Renal cortical epithelial cell (primary cell): ENCODE measurements at places on chromosomes 3 and 15.
A peak's percentile ranks its signal among the peaks of the same experiment; 100 is the strongest.

GRCh38 chr15:71526060-71526820 is 284.1 kb upstream of the NR2E3 start:
- DNase-seq = peak; percentile 76

DNA sequence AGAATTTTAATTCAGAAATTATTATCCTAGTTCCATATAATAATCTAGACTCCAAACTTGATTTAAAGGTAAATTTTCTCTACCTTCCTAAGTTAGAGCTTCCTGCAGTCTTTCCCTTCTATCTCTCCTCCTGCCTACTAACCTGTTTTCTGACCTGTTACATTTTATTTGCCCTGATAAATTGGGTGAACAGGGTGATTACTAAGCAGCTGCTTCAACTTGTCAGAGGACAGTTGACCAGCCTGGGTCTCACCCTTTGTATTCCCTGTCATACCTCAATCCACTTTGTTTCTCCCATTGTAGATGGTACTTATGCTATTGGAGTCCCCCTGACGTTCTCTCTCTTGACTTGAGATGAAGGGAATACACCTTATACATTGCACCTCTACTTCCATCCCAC is 28.4 kb upstream of the MYRIP start:
- no peak for DNase-seq

- DNase-seq = no peak
Measured at GRCh38 chr3:51932471-51933370, 9.0 kb downstream of the RRP9 start.

DNA sequence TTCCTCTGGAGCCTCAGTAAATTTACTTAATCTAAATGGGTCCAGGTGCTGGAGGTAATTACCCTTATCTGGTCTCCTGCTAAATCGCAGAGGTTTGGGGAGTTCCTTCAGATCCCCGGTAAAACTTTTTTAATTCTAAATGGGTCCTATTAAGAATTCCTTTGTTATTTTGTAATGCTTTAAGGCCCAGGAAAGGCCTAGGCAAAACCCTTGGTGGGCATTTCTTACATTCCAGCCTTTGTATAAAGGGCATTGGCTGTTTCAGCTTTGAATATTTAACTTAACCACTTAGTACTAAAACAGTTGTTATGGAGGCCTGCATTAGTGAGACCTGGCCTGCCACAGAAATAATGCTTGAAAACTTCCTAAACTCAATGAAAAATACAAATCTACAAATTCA is 14.9 kb upstream of the ZNF662 start:
- DNase-seq = peak; percentile 64

DNA sequence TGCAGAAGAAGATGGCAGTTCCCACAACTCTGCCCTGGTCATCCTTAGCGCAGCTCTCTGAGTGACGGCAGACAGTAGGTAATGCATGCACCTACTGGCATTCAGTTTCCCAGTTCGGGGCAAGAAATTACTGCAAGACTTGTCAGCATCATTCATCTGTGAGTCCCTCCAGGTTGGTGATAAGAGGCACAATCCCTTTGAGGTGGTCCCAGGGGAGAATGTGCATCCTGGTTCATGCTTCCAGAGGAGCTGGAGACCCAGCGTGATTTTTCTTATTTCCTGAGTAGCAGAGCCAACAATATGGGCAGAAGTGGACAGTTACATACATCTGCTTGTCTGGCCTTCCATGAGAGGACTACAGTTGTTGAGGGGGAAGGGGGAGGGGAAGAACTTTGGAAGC is 235.9 kb upstream of the BHLHE40 start:
- no peak for DNase-seq

DNA sequence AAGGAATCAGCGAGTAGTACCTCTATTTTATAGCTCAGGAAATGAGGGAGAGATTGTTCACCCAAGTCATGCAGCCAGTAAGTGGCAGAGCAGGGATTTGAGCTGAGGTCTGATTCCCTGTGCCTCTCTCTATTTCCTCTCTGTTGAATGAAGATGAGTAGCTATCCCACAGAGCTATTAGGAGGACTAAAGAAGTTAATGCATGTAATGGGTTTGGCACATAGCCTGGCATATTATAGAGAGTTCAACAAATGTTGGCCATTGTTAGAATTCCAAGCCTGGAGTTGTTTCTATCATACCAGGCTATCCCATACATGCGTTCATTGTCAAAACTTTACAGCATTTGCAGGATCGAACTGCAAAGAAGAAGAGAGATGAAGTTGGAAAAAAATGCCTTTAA is 21.8 kb upstream of the KLHL6 start:
- DNase-seq = no peak

- no peak for DNase-seq
Measured at GRCh38 chr3:16917980-16918682, 33.4 kb downstream of the PLCL2 start.

GRCh38 chr3:173930251-173930650 is 532.7 kb downstream of the NLGN1 start:
- no peak for DNase-seq

GRCh38 chr3:30505866-30506520 is 100.4 kb upstream of the TGFBR2 start:
- DNase-seq = no peak

GRCh38 chr3:136818769-136819391 is at the start of gene SLC35G2:
TSS of gene SLC35G2 (plus strand) at chr3:136819126. CDS start at chr3:136854461, 35,335 bp downstream.
- peak; percentile 22 for DNase-seq

DNA sequence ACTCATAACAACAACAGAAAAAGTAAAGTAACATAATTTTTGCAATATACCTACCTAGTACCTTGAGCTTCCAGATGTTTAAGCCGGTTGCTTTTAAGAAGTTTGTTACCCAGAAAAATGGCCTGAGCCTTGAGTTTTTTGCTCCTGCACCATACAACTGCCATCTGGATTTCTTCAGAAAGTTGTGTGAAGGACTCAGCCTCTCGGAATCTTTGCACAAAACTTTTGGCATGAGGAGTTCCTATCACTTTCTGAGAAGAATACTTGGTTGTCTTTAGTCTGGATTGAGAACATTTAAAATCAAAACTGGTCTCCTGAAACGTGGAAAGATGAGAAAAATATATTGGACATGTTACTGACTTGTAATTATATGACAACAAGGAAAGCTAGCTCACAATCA is 17.3 kb downstream of the GTPBP8 start:
- no peak for DNase-seq

DNA sequence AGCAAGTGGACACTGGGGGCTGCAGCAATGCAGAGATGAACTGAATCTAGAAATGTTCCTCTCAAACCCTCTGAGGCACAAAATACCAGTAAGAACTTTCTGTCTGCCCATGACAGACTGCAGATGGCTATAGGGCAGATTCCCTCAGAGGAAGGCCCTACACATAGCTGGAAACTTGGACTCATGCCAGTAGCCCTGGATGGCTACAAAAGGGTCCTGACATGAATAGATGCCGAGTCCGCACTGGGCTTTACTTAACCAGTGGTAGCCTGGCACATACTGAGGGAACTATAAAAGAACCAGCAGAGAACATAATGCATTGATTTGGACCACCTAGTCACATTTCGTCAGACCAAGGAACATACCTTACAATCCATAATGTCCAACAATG is 66.7 kb downstream of the C3orf80 start:
- no peak for DNase-seq

GRCh38 chr15:93644595-93644994 is 555.6 kb upstream of the RGMA start:
- no peak for DNase-seq

DNA sequence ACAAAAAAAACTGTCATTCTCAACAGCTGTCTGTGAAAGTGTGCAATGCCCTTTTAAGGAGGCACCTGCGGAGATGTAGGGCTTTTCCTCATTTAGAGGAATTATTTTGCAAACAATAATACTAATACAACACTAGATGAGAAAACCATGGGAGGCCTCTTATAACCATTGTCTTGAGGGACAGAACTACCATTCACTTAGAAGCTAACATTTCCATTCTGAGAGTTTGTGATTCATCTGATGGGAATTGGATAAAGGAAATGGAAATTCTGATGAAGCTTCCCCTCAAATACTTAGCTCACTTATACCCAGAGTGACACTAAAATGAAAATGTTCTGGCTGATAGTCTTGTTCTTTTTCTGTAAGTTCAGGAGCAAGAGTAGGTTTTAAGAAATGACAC is 147.7 kb downstream of the CADPS start:
- no peak for DNase-seq

DNA sequence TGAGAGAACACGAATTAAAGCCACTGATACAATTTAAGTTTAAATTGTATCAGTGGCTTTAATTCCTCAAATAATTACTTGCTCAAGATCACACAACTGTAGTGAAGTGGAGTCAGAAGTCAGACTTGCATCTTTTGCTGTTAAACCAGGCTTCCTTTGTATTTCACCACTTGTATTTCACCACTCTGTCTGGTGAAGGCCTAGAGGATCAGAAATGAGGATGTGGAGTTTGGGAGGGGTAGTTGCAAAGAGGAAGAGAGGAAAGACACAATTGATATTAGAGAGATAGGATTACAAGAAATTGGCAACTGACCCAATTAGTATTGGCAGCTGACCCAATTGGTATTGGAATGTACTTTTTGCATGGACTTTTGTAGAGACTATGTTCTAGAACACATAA is 288.1 kb upstream of the GPR149 start:
- DNase-seq = no peak

GRCh38 chr3:146577662-146578061 is 27.5 kb downstream of the PLSCR5 start:
- DNase-seq = peak; percentile 75

DNA sequence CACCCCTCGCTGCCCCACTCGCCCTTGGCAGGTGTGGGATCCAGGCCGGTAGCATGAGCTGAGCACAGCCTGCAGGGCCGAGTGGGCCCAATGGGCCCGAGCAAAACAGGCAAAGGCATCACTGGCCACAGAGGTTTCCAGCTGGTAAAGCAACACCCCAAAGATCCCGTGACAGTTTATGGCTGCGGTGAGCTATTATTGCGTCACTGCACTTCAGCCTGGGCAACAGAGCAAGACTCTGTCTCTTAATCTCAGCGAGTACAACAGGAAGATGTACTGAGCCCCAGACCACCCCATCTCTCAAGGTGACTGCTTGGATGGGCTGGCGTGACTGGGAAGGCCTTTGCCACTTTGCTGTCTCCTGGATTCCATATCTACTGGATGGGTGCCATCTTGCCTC is 4.3 kb downstream of the JMJD7 start:
- DNase-seq = no peak

DNA sequence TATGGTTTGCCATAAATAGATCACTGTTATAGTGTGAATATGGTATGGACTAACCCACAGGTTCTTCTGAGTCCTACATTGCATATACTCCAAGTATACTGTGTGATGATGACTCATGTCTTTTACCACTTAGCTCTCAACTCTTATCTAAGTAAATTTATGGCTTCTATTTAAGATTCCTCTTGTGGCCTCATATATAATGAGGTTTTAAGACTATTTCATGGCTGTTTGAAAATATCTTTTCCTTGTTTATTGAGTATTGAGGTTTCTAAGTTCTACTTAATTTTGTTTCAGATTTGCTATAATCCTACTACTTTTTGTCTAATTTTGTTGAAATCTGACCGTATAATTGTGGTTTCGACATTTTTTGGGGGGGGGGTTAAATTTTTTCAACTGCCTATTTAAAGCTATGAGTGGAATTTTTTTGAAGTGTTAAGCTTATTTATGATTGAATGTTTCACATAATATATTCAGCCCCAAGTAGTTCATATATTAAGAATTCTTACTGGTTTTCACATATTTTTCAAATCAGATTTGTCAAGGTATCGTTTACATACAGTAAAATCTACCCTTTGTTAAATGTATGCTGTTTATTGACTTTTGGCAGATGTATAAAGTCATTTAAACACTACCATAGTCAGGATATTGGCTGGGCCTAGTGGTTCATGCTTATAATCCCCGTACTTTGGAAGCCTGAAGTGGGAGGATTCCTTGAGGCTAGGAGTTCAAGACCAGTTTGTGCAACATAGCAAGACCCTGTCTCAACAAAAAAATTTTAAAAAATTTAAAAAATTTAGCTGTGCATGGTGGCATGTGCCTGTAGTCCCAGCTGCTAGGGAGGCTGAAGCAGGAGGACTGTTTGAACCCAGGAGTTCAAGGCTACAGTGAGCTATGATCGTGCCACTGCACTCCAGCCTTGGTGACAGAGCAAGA is 11.7 kb downstream of the SLC25A36 start:
- DNase-seq = peak; percentile 49

- DNase-seq = peak; percentile 98
Measured at GRCh38 chr3:4994823-4995499, 15.7 kb downstream of the BHLHE40 start.

- no peak for DNase-seq
Measured at GRCh38 chr15:84079885-84080777, 155.4 kb upstream of the GOLGA6L4 start.

GRCh38 chr15:78105476-78106241 is 13.3 kb downstream of the SH2D7 start:
- DNase-seq = peak; percentile 44

GRCh38 chr3:183285828-183286457 is 32.9 kb downstream of the B3GNT5 start:
- DNase-seq = peak; percentile 99

- peak; percentile 53 for DNase-seq
Measured at GRCh38 chr3:150133293-150133692, 162.6 kb upstream of the PFN2 start.
